T-helper 1 cell (primary cell): ENCODE measurements at places on chromosomes 6 and 20.

DNA sequence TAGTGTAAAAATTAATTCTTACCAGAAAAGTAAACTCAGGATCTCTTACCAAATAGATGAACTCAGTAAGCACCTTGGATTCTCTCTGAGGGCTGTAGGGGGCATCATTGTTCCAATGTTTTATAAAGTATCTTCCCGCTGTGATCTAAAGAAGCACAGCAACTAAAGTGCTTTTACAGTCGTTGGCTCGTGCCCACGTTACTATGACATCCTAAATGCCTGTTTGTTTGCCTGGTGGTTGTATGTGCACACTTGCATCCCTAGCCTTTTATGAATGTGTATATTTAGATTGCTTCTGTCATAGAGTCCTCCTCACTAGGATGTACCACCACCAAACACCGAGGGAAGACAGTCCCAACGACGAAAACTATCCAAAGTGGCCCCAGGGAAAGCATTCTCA, 34.5 kb downstream of the SLX4IP start:
- DNase-seq: peak; percentile 66

DNA sequence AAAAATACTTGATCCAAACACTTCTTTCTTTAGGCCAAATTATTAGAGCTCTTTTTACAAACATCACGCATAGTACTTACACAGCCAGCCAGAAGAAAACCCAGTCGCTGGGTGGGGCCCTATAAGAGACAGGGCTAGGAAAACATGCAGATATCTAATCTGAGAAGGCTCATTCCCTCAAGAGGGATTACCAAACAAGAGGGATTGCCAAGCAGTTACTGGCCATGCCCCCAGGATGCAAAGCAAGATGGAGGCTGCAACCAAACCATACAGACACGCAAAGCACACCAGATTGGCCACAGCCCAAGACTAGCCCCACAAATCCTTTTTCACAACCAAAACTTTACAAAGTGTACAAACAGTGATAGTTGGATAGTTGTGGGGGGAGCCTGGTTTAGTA, 1235.4 kb upstream of the GJE1 start:
- DNase-seq: no peak

- DNase-seq: no peak
Measured at GRCh38 chr20:48492015-48492714, 335.6 kb downstream of the PREX1 start.

DNA sequence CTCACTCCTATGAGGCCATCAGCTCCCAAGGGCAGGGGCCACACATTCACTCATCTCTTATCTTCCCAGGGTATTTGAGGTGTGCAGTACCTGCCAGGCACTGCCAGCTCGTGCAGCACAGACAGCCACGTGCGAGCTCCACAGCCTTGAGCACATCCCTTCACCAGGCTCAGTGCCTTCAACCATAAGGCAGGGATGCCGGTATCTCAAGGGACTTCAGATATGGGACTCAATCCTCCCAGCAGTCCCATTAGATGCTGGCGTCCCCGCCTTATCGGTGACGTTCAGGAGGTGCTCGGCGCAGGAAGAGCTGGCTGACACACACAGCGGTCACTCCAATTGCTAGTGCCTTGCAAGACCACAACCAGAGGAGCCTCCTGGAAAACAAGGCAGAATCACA, 47.0 kb downstream of the EZR start:
- no peak for DNase-seq

DNA sequence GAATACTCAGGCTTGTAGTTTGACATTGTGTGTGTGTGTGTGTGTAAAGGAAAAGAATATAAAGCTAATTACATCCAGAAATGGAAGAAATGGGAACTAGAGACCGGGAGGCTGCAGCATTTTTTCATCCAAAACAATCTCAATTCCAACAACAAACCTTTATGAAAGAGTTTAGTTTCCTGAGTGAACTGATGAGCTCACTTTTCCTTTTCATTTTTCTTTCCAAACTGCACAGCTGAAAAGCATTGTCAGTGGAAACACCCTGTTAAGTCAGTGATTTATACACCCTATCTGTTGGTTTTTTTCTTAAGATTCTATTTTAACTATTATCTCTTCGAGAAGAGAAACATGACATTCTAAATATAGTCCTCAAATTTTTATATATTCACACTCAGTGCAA, 130.9 kb downstream of the RFPL4B start:
- DNase-seq: no peak

- no peak for DNase-seq
Measured at GRCh38 chr20:44087051-44087856, 99.7 kb downstream of the JPH2 start.

DNA sequence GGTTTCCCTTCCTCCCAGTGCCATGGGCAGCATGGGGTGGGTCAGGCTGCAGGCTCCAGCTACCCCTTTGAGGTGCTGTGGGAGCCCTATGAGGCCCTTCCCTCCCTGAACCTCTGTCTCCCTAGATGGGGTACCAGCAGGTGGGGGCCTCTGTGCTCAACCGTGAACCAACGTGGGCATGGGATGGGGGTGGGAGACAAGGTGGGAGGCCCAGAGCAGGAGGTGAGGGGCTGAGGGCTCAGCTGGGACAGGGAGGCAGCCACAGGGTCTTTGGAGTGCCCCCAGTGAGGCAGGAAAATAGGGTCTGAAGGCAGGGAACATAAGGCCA, 33.3 kb downstream of the SUN5 start:
- no peak for DNase-seq

DNA sequence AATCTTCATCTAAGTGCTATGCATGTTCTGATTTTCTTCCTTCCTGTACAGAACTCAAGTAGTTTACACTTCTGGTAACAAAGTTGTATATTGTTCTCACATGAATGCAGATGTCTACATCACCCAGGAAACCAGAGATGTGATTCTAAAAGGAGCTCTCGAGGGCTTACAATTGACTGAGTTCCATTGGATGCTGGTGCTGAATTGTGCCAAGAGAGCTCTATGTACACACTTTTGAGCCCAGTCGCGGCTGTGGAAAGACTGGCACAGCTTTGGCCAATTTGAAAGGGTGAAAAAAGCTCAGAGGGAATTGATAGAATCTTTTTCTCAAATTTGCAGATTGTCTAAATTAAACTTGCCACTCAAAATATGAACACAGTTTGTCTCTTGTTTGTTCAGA, 340.7 kb downstream of the LMBRD1 start:
- no peak for DNase-seq

- DNase-seq: no peak
Measured at GRCh38 chr20:47851774-47852173, 66.5 kb upstream of the SULF2 start.

DNA sequence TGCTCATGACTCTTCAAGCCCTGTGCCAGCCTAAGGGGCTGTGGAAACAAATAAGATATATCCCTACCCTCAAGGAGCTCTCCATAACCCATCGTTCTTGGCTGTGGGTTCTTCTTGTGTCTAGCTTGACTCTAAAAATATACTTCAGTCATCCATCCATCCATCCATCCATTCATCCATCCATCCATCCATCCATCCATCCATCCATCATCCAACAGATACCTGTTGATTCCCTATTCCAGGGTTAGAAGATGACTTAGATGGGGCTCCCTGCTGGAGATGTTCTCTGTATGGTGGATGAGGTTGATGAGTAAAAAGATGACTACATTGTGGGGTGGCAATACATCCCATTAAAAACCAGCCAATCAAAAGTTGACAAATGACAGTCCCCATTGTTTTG, 23.5 kb downstream of the HCK start:
- DNase-seq: no peak

DNA sequence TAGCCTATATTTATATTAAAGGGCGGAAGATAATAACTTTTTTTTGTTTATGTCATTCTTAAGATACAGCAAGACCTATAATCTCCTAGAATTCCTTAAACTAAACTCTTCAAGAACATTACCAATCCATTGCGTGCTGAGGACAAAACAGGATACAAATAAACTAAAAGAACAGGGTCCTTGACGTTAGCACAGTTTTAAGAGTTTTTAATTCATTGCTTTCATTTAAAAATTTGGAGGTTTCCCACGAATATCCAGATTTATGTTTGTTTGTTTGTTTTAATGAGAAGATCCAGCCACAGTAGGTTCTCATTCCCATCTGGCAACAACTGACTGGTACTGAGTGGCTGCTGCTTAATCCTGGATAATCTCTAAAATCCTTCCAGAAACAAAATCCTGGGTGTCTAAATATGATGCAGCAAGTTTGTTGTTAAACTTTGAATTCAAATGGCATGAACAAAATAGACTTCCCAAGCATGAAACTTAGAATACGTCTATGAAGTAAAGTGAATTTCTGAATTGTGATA, 153.7 kb downstream of the HACE1 start:
- DNase-seq: no peak
